CD4-positive, alpha-beta T cell treated with Interleukin-21 for 1 hour (primary cell): ENCODE measurements at places on chromosomes 3 and 15.

DNA sequence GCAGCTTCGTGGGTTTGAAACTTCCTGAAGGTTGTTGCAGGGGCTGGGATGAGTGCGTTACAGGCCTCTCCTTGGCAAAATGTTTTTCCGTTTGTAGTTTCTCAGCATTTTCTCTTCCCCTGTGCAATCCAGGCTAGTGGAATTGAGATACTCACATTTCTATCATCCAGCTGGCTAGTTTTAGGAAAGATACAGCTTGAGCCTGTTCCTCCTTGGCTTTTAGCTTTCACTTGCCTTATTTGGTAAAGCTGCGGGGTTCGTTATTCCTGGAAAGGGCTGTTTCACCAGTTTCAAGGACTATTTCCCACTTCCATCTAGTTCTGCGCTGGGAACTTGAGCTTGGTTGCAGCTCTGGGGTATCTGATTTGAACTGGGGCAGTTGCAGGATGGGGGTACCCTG lies 90.3 kb downstream of the ITPR1 start:
- DNase-seq = no peak

DNA sequence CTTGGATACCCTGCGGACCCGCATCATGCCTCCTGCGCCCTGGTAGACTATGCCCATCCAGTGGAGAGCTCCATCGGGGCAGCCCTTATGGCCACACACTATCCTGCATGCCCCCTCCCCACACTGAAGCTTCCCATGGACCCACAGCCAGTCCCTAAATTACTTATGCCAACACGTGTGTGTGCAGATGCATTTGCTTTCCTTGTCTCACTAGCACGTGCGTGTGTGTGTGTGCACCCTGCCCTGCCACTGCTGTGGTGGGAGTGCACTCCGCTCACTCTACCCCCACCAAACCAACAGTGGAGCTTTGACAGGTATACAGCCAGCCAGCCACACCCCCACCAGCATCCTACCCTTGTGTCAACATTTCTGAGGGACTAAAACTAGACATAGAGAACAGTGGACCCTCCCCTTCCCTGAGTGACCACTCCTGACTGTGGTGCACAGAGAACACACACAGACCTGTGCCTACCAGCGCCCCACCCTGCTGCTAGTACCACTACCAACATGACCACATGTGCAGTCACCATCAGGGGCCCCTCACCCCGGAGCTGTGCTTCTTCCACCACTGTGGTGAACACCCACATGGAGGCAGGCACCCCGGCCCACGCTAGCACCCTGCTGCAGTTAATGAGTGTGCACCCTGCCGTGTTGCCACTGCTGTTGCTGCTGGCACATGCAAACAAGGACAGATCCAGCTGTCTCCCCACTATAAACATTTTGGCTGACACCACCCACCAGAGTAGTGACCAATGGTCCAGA lies 310.8 kb downstream of the GABRB3 start:
- DNase-seq = no peak

- no peak for DNase-seq
Measured at GRCh38 chr3:89278302-89279025, 171.0 kb downstream of the EPHA3 start.

- DNase-seq = no peak
Measured at GRCh38 chr3:107521469-107522059, 1.2 kb upstream of the BBX start.

- no peak for DNase-seq
Measured at GRCh38 chr3:49454898-49455681, 15.0 kb upstream of the DAG1 start.

- no peak for DNase-seq
Measured at GRCh38 chr3:13498354-13499060, 18.4 kb downstream of the HDAC11 start.
